ENCODE measurements at places on chromosomes 11 and 22. TPM values are rescaled to one million over a fixed set of nuclear protein-coding genes. Genes with fewer than 3 reads are reported as not detected.

KCTD17 gene
- 19.2 TPM for polyA plus RNA-seq

DNA sequence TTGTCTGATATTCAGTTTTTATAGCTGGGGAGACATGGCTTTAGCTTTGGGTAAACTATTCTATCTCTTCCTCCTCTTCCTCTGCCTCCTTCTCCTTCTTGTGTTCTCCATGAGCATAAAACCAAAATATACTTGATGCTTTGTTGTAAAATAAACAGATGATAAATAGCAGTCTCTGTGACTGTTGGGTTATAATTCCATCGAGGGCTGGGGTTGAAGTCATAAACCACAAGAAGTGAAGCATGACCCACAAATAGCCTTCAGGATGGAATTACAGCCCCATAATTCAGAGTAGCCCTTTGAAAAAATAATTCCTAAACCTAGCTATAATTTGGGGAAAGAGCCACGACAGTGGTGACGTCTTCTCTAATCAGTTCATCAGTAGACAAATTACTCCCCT is 177.7 kb downstream of the SNX19 start:
- DNase-seq, result peak; percentile 91

- peak; percentile 42 for DNase-seq
Measured at GRCh38 chr22:27435844-27436576, 365.5 kb downstream of the MN1 start.

- peak; percentile 19 for DNase-seq
Measured at GRCh38 chr11:35852056-35852455, 91.8 kb upstream of the LDLRAD3 start.

GRCh38 chr11:112885744-112886433 is 75.3 kb upstream of the NCAM1 start:
- no peak for DNase-seq

GRCh38 chr11:20854215-20854955 is 185.0 kb downstream of the NELL1 start:
- no peak for DNase-seq
